ENCODE measurements at places on chromosomes 11 and 22. TPM values are rescaled to one million over a fixed set of nuclear protein-coding genes. Genes with fewer than 3 reads are reported as not detected.

The SLN gene
- total RNA-seq = not detected

The HOATZ gene
- total RNA-seq = not detected

The CREB3L1 gene
- total RNA-seq = 56.1 TPM

The GNG3 gene
- total RNA-seq = not detected

The PVALB gene
- not detected for total RNA-seq

The PHETA2 gene
- 14.1 TPM for total RNA-seq

The CRYAB gene
- 48.3 TPM for total RNA-seq

The CCDC81 gene
- total RNA-seq = 1.0 TPM

The SLC35E4 gene
- total RNA-seq = 10.0 TPM

Measured in smooth muscle cell of trachea (primary cell).